ENCODE measurements at places on chromosomes 6 and 20. TPM values are rescaled to one million over a fixed set of nuclear protein-coding genes. Genes with fewer than 3 reads are reported as not detected.
A peak's percentile ranks its signal among the peaks of the same experiment; 100 is the strongest.

The NKX2-4 gene
- polyA plus RNA-seq, result not detected

The LGSN gene
- not detected for polyA plus RNA-seq

The COMMD7 gene
- polyA plus RNA-seq, result 73.6 TPM

GRCh38 chr6:56709650-56710049 lies 67.0 kb upstream of the DST start:
- DNase-seq, result no peak

DNA sequence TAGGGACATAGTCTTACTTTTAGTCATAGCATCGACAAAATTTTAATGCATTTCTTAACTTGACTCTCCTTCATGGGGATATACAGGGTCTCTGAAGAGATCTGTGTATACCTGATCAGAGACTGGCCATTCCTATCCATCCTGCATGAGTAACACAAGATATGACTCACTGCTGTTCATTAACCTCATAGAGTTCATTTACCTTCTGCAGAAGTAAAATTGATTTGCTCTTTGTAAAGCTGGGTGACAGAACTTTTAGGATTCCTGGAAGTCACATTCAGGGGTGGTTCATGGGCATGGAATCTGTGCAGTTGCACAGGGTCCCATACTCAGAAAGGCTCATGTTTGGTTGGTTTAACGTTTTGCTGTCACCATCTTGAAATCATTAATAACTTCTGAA lies 53.2 kb downstream of the PDE7B start:
- DNase-seq, result no peak

DNA sequence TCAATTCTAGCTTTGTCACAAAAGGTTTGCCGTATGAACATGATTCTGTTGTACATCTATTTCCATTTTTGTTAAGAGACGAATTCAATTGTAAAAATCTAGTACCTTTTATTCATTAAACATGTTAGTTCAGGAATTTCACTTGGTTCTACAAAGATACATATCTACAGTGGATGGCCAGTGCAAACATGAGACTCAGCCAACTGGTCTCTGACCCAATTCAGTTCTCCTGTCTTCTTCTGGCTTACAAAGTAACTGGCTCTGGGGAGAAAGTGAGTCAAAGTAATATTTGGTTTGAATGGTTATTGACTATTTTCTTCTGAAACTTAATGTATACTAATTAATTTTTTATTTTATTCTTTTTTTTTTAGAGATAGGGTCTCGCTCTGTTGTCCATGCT lies 70.0 kb downstream of the ESR1 start:
- no peak for DNase-seq

GRCh38 chr20:38674765-38675133 lies 49.5 kb upstream of the SLC32A1 start:
- no peak for DNase-seq

- peak; percentile 31 for DNase-seq
These were observed 47.6 kb upstream of the SMIM8 start for GRCh38 chr6:87274660-87275274.

DNA sequence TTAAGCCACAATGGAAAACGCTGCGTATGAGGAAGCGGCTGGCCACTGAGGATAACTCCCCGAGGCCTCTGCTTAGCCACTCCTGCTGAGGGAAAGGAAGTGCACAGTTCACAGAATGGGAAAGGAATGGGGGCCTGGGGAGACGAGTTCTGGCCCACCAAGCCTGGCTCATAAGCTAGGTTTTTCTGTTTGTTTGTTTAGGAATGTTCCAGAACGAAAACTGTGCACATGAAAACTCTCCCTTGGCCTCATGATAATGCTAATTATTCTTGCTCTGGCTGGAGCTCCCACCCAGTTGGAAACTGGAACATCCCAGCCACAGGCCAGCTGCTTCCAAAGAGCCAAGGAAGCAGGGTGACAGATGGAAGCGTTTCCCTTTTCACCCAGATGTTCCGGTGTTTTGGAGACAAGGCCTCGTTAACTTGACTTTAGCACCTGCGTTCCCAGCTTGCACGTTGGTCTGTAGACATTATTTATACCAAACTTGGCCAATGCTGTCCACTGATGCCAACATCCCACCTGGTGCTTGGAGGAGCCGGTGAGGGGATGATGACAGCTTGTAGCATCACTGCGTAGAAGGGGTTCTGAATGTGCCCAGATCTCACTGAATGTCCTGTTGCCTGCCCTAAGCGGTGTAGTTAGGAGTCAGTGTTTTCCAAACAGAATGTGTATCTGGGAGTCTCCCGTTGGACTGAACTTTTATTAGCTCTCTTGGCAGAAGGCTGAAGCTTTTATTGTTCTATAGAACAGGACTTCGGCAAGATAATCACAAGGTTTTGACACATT lies 34.5 kb downstream of the APCDD1L start:
- no peak for DNase-seq

DNA sequence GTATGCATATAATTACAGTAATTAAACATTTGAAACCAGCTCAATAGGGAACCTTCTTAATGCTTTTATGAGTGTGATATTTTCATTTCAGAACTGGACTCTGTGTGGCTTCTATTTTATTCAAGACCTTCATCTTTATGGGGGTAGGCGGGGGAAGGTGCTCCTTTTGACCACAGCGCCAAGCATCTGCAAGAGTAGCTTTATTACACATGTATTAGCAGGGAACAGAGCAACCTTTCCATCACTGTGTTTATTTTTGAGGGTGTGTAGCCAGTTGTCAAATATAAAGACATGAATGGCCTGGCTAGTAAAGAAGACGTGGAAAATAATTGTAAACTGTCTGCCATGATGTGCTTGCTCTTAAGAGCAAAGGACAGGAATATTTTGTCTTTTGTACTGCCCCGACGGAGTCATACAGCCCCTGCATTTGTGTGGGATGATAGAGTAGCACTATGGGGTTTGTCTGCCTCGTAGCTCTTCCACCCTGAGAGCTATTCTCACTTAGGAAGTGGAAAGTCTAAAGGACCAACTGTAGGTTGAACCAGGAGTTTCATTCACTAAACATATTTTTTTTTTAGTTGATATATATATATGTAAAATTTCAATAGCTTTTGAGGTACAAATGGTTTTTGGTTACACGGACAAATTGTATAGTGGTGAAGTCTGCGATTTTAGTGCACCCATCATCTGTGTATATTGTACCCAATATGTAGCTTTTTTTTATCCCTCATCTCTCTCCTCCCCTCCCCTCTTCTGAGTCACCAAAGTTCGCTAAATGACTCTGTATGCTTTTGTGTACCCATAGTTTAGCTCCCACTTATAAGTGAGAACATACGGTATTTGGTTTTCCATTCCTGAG lies 91.2 kb downstream of the CARMIL1 start:
- DNase-seq, result no peak

DNA sequence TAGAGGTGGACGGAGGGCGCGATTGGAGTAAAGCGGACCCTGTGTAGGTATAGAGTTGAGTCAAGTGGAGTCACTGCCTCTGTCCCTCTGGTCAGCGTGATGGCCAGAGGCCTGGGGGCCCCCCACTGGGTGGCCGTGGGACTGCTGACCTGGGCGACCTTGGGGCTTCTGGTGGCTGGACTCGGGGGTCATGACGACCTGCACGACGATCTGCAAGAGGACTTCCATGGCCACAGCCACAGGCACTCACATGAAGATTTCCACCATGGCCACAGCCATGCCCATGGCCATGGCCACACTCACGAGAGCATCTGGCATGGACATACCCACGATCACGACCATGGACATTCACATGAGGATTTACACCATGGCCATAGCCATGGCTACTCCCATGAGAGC lies 479 bp downstream of the SLC39A7 start:
- no peak for DNase-seq
